ENCODE measurements at places on chromosomes 3 and 15.

DNA sequence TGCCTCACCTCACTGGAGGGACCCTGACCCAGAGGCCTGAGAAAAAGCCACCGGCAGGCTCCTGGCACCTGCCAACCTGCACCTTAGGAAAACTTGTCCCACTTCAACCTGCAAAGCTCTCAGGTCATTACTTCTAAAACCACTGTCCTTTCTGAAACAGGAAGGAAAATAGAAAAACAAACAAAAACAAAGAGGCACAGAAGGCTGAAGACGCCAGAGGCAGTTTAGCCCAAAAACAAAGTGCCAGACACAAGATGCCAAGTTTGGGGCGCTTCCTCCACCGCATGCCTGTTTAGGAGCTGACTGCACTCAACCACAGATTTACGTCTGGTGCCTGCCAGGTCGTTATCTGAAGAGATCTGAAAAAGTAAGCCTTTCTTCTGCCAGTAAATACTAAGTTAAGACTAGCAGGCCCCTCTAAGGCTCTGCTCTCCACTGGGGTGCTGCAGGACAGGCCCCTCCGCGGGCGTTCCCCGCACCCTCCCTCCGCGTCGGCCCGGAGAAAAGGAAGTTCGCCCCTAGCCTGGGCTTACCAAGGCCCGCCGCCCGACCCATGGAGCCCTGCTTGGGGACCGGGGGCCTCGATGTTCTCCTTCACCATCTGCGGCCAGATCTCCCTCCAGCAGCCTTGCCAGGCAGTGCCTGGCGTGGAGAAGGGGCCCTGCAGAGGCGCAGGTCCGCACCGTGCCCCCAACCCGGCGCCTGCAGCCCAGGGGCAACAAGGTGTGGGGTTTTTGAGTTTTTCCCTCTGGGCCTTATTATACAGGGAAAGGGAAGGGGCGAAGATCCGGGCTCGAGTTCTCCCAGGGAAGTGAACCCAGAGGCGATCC, 1.3 kb downstream of the GOLGA8A start:
- no peak for DNase-seq

- no peak for DNase-seq
Measured at GRCh38 chr3:71191031-71191482, 392.5 kb downstream of the FOXP1 start.

GRCh38 chr3:105448338-105448982, 81.8 kb downstream of the ALCAM start:
- no peak for DNase-seq

- DNase-seq = no peak
Measured at GRCh38 chr3:65497236-65497635, 541.5 kb downstream of the MAGI1 start.

Data from NCI-H510A (cell line).